Ammon's horn (tissue), 1 donor: ENCODE measurements at places on chromosomes 2 and 18.

DNA sequence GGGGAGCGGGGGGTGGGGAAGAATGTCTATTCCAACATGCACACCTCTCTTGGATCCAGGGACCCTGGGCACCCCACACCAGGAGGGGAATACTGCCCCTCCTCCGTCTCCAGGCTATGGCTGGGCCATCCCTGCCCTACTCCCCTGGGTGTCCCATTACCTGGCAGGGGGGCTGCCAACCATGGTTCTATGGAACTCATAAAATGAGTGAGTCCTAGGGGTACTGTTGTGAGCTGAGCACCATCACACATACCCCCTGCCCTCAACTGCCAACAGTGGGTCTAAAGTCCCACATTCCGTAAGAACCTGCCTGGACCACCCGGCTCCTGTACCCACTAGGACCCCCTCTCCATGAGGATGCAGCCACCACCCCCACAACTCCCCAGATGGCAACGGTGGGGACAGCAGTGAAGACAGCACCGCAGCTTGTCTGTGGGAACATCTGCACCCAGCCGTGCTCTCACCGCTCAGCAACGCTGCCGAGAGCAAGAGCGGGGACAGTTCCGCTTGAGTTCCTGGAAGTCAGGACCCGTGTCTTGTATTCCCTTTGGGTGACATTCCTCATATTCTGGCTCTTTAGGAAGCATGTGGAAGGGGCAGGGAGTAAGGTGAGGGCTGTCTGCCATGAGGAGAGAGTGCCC lies 41.5 kb downstream of the BIN1 start:
- no peak for DNase-seq

GRCh38 chr18:50805732-50806131 lies 14.1 kb downstream of the MRO start:
- DNase-seq: no peak

DNA sequence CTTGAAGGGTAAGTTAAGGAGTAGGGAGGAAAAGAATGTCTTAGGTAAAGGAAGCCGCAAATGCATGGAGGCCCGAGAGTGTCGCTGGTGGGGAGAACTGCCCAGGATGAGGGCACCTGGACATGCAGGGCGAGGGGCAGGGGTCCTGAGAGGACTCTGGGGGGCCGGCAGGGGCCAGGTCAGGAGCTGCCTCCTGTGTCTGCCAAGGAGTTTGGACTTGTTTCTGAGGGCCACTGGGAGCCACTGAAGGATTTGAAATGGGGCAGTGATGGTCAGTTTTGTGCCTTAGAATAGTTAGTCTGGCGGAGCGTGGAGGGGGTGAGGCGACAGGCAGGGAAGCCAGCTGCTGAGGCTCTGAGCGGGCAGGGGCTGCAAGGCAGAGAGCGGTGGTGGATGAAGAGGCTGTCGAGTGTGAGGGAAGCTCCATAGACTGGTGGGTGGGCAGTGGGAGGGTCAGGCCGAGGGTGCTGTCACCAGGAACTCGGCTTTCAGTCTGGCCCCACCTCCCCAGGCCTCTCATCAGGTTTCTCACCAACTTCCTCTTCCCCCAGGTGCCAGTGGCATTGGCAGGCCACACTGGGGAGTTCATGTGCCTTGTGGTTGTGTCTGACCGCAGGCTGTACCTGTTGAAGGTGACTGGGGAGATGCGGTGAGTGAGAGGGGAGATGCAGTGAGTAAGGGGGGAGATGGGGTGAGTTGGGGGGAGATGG lies 14.7 kb upstream of the SLC4A3 start:
- no peak for DNase-seq

- DNase-seq: no peak
Measured at GRCh38 chr2:177187631-177188312, 24.8 kb upstream of the HNRNPA3 start.

DNA sequence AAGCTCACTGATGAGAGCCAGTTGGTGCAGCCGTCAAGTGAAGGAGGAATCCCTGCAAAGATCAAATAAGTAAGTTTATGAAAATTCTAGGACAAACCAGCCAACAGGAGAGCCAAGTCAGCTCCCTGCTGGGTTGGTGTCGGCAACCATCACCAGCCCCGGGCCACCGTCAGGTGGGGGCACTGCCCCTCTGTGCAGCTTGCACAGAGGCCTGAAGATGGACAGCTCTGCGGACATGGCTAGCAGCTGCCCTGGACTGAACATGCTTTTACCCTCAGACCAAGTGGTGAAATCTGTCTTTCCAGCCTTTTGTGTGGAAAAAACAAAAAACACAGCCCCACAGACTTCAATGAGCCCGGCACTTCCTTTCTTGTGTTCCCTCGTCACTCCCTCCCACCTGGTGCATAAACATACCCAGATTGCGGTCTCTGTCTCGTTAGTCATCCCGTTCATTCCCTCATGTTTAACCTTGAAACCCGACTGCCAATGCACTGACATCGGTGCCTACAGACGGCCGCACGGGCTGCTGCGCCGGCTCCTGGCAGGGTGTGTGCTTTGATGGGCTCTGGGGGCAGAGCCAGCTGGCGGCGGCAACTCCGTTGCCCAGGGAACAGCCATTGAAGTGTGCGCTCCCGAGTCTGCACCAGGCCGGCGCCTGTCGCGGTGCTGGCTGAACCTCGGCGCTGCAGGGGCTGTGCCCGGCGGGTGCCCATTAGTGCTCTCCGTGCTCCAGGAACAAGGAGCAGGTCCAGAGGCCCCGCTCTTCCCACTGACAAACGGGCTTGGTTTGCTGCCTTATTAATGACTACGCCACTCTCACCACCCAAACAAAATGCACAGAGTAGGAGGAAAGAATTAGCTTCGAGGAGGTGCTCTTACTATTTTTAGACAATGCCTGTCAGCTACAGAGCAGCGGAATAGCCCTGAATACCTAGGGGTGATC lies 95.3 kb downstream of the EIPR1 start:
- DNase-seq: peak; percentile 87

DNA sequence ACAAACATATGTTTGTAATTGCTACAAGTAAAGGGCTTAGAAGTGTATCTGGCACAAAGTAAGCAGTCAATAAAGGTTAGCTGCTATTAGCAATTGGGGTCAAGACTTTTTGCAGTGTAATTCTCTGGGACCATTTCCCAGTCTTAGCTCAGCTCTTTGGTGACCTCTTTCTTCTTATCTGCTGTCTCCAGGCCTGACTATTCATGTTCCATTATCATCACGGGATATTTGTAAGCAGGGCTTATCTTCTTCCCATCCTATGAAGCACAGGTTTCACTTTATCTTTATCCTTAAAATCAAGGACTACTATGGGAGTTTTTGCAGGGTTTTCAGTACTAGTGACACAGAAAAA lies 131.7 kb downstream of the DOCK10 start:
- DNase-seq: no peak

GRCh38 chr2:148944536-148944935 lies 69.5 kb downstream of the KIF5C start:
- no peak for DNase-seq

DNA sequence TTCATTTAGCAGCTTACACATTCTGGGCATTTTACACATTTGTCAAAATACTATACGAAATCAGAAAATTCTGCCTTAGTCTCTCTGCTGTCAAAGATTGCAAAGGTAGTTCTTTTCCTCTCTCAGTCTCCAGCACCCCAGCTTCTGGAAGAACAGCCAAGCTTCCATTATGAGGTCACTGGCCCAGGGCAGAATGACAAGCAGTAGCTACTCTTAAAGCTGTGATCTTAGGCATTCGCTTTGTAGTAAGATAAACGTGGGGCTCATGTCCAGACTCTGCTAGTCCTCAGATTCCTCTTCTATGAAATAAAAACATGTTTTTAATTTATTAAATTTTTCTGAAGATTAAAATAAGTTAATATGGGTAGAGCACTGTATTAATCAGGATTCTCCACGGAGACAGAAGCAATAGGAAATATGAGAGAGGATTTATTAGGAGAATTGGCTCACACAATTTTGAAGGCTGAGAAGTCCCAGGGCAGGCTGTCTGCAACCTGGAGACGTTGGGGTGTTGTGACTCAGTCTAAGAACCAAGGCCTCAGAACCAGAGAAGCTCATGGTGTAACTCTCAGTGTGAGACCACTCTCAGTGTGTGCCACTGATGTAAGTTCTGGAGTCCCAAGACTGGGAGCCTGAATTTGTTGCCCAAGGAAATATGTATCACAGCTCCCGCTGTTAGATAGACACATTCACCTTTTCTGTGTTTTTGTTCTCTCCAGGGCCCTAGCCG lies 201.2 kb downstream of the CMPK2 start:
- no peak for DNase-seq

DNA sequence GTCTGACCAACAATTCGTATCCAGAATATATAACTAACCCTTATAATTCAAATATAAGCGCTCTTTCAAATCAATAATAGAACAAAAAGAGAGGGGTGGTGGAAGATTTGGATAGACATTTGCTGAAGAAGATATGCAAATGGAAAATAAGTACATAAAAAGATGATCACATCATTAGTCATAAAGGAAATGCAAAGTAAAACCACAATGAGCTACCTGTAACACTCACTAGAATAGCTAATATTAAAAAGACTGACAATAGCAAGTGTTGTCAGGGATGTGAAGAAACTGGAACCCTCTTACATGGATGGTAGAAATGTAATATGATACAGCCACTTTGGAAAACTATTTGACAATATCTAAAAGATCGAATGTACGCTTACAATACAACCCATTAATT lies 84.9 kb upstream of the MRPS9 start:
- no peak for DNase-seq

DNA sequence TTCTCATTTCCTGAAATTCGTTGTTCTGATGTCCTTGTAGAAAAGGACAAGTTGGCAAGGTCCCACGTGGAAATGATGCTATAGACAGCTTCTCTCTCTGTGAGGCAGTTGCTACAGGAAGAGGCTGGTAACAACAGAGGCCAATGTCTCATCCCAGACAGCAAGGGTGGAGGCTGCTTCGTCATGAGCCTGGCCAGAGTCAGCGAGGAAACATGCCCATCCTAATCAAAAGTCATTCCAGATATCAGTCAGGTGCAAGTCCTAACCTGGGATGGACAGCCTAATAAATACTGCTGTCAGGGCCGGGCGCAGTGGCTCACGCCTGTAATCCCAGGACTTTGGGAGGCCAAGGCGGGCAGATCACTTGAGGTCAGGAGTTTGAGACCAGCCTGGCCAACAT lies 6.4 kb upstream of the SMAD7 start:
- DNase-seq: no peak

DNA sequence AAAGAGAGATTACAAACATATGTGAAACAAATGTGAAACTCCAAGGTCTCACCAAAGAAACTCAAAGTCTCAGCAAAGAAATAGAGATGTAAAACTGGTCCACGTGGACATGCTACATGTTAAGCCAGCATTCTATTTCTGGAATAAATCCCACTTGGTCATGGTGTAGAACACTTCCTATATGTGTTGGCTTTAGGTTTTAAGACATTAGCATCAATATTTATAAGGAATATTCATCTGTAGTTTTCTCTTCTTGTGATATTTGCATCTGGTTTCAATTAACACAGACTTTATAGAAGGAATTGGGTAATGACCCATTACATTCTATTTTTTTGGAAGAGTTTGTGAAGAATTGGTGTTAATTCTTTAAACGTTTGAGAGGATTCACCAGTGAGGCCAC lies 133.1 kb downstream of the COPS8 start:
- no peak for DNase-seq

- DNase-seq: no peak
Measured at GRCh38 chr18:24725644-24726415, 265.4 kb downstream of the HRH4 start.

GRCh38 chr2:218806346-218806978 lies 24.5 kb downstream of the CYP27A1 start:
- DNase-seq: peak; percentile 30

- no peak for DNase-seq
Measured at GRCh38 chr2:160694631-160695030, 201.0 kb upstream of the RBMS1 start.

GRCh38 chr2:44778671-44779476 lies 162.6 kb upstream of the SIX3 start:
- DNase-seq: no peak

DNA sequence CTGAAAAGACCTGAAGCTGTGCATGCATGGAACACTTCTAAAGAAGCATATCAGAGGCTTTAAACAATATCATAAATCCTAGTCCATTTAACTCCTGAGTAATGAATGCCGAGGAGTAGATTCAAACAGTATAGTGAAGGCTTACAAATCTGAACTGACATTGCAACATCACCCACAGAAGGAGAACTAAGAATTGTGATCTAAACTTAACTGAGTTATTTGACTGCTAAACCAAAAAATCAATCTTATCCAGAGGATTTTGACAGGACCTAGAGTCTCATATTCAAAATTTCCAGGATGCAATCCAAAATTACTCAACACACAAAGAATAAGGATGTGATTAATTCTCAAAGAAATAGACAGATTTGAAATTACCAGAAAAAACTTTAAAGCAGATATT lies 181.0 kb downstream of the SLC39A10 start:
- no peak for DNase-seq

DNA sequence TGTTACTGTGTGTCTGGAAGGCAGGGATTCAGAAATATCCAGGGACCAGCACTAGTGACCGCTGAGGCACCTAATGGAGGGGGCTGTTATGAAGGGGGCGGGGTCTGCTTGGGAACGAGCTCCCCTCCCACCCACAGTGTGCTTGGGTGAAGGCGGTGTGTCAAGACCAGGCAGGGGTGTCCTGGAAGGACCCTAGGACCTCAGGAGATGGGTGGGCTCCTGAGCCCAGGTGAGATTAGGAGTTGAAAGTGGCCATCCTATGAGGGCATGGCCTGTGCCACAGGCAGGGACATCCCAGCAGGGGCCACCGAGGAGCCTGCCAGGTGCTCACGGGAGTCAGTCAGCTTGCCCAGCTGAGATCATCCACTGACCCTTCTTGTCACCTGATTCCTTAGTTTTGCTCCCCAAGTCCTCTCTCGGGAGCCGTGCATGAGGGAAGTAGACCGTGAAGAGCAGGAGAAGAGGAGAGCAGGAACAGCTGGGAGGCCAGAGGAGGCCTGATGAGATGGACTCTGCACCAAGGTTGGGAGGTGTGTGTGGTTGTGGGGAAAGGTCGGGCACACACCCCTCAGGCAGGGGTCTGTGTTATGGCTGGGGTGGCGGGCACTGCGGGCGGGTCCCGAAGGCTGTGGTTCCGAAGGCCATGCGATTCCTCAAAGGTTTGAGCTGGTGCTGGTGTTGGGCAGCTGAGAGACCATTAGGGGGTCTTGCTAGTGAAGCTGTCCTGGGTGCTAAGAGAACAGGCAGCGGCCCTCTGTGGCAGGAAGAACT lies 180.9 kb upstream of the HS6ST1 start:
- DNase-seq: no peak

- DNase-seq: no peak
Measured at GRCh38 chr2:111688482-111688881, 195.5 kb downstream of the ANAPC1 start.

DNA sequence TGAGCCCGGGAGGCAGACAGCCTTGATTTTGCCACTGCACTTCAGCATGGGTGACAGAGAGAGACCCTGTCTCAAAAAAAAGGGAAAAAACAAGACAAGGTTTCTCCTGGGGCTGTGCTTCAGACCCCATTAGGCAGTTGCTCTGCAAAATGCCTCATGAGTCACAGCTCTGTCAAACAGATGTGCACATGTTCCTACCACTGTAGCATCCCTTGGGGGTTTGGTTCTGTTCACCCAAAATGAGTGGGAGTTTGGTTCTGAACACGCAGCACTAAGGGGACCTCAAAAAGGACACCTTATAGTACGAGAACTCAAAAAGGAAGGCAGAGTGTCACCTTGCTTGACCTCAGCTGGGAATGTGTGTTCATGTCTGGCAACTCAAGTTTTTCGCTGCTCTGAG lies 134.9 kb downstream of the RPIA start:
- no peak for DNase-seq
